Fibroblast of skin of left quadriceps (primary cell): ENCODE measurements at places on chromosomes 11 and 22.

- DNase-seq: no peak
Observed at GRCh38 chr11:1542267-1542666, 29.8 kb downstream of the DUSP8 start.

GRCh38 chr11:47276923-47277322 lies 7.0 kb downstream of the MADD start:
- no peak for DNase-seq

DNA sequence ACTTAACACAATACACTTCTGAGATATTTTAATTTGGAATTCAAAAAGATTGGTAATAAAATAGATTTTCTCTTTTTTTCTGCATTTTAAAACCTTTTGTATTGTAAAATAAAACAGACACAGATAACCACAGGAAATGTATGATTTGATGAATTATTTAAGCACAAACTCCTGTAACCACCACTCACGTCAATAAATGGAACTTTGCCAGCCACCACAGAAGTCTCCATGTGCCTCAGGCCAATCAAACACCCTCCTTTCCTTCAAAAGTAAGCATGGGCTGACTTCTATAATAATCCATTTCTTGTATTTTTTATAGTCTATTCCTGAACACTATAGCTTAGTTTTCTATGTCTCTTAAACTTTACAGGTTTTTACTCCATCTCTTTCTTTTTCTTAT lies 721.7 kb downstream of the DLG2 start:
- peak; percentile 56 for DNase-seq

DNA sequence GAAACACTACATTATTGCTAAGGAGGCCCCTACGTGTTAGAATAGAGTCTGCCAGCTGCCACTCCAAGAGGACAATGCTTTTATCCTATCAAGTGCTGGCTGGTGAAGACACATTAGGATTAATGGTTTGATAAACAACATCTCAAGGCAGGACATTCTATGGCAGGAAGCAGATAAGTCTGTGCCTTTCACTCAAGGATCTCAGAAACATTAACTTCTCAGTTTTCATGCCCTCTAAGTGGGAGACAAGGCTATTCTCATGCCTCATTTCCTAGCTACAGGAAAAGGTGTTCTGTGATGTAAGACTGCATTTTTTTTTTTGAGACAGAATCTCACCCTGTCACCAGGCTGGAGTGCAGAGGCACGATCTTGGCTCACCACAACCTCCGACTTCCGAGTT lies 23.5 kb upstream of the TIMP3 start:
- DNase-seq: no peak

- DNase-seq: no peak
Observed at GRCh38 chr11:61532134-61533038, 23.8 kb downstream of the LRRC10B start.

DNA sequence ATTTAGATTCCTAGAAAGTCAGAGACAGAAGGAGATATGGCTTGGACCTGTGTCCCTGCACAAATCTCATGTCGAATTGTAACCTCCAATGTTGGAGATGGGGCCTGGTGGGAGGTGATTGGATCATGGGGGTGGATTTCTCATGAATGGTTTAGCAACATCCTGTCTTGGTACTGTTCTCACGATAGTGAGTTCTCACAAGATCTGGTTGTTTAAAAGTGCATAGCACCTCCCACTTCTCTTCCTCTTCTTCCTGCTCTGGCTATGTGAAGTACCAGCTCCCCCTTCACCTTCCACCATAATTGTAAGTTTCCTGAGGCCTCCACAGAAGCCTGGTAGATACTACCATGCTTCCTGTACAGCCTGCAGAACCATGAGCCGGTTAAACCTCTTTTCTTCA lies 27.6 kb upstream of the PAMR1 start:
- DNase-seq: no peak

DNA sequence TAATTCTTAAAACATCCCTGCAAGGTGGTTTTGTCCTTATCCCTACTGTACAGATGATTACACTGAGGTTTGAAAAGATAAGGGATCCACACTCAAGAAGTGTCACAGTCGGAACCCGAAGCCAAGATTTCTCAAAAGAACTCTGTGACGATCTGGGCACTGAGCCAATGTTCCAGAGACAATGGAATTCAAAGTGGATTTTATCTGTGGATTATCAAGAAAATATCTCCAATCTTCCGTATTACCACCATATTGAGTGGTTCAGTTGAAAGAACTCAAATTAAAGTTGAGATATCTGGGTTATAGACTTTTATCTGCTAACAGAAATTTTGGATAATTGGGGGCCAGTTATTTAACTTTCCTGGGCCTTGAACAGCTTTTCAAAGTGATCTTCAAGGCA lies 100.0 kb upstream of the GRAMD1B start:
- DNase-seq: no peak

DNA sequence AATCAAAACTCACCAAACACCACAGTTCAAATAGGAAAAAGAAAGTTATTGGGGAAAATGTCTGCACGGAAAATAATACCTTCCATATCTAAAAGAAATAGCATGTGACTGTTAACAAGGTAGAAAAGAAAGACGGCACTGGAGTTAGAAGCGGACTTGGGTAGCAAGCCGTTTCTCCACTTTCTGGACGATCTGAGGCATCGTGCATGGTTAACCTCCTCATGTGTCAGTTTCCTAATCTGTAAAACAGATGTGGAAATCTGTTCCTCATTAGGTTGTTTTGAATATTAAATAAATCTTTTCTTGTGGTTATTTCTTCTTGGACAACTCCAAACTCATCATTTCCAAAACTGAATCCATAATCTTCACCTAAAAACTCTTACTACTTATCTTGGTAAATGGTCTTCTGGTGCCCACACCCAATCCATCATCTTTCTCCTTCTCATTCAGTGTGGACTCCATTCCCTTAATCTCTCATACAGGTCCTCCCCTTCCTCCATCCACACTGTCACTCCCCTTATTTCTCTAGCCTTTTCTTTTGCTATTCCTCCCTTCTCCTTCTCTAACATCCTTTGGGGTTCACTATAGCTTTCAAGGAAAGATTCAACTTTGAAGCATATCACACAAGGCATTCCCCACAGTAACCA lies 53.5 kb downstream of the VSIG10L2 start:
- peak; percentile 42 for DNase-seq

- no peak for DNase-seq
Observed at GRCh38 chr11:132886335-132886734, 646.0 kb downstream of the OPCML start.

GRCh38 chr11:64900263-64900678 lies 16.7 kb downstream of the ATG2A start:
- no peak for DNase-seq

- no peak for DNase-seq
Observed at GRCh38 chr11:32395127-32395526, 40.2 kb downstream of the WT1 start.

GRCh38 chr11:17208257-17208999 lies 642 bp upstream of the PIK3C2A start:
- no peak for DNase-seq

GRCh38 chr22:21020802-21021429 lies 6.0 kb downstream of the P2RX6 start:
- no peak for DNase-seq

DNA sequence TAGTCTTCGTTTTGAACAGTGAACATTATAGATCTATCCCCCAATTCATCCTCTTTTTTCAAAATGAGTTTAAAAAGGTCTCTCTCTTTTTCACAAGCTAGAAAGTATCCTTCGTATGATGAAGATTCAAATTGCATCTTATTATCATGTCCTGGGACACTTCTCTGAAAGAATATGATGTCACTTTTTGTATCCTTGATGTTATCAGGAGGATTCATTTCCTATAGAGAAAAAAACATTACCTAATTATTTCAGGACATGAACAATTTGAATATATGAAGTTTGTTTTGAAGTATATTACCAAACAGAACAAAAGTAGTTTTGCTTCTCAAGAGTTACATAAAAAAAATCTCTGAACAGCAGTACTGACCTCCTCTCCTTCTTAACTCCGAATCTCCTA lies 20.3 kb downstream of the IL18 start:
- no peak for DNase-seq

DNA sequence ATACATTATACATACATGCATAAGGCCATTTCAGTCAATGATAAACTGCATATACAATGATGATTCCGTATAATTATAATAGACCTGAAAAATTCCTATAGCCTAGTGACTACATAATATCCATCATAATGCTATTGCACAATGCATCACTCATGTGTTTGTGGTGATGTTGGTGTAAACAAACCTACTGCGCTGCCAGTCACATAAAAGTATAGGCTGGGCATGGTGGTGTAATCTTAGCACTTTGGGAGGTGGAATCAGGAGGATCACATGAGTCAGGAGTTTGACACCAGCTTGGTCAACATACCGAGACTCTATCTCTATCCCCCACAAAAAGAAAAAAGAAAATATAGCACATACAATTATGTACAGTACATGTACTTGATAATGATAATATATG lies 163.7 kb upstream of the DDI1 start:
- DNase-seq: no peak

- no peak for DNase-seq
Observed at GRCh38 chr11:20020198-20020597, 140.1 kb downstream of the DBX1 start.
